CD4-positive, alpha-beta memory T cell (primary cell): ENCODE measurements at places on chromosomes 6 and 20. TPM values are rescaled to one million over a fixed set of nuclear protein-coding genes. Genes with fewer than 3 reads are reported as not detected.

PPIL6 gene
- 0.52 TPM for total RNA-seq

KCNK16 gene
- not detected for total RNA-seq

PROKR2 gene
- total RNA-seq = not detected

ADGB gene
- not detected for total RNA-seq

- H3K36me3 ChIP-seq = no peaks in the 10 kb centered on the region
- H3K27me3 ChIP-seq = no peaks in the 10 kb centered on the region
- no peak overlapping the region for H3K27ac ChIP-seq
- no peaks in the 10 kb centered on the region for H3K4me1 ChIP-seq
These were observed 248.0 kb downstream of the CDH26 start for GRCh38 chr20:60206259-60206658.

DNA sequence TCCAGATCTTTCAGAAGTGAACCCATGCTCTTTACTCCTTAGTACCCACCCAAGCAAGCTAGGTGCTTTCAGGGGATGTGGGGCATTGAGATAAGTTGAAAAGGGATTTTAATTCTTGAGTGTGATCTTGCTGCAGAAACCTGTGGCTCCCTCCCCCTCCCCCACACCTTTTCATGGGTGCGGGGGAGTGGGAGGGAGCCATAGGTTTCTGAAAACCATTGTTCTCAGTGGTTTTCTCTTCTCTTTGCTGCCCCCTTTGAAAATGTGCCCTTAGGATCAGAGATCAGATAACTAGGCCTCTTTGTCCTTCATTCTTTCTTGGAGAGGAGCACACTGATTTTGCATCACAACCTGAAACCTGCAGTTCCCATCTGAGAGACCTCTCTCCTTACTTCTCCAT lies 2.4 kb downstream of the PCSK2 start:
- H3K27me3 ChIP-seq = peaks cover 4% of the 10 kb centered on the region
- no peaks in the 10 kb centered on the region for H3K36me3 ChIP-seq
- H3K27ac ChIP-seq = no peak overlapping the region
- DNase-seq = no peak
- no peak overlapping the region for H3K4me3 ChIP-seq

DNA sequence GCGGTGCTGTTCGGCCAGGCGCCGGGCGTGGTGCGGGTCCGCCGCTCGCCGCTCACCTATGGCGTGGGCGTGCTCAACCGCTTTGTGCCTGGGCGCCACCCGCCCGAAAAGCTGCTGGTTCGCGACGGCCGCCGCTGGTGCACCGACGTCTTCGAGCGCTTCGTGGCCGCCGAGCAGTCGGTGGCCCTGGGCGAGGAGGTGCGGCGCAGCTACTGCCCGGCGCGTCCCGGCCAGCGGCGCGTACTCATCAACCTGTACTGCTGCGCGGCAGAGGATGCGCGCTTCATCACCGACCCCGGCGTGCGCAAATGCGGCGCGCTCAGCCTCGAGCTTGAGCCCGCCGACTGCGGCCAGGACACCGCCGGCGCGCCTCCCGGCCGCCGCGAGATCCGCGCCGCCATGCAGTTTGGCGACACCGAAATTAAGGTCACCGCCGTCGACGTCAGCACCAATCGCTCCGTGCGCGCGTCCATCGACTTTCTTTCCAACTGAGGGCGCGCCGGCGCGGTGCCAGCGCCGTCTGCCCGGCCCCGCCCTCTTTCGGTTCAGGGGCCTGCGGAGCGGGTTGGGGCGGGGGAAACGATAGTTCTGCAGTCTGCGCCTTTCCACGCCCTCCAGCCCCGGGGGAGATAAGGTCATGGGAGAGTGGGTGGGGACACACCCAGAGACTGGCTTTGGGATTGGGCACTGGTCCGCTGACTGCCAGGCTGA lies 15.7 kb downstream of the ADISSP start:
- peak; percentile 34 for DNase-seq
- H3K36me3 ChIP-seq = no peaks in the 10 kb centered on the region
- H3K4me3 ChIP-seq = peak overlapping the region; percentile 23
- H3K27ac ChIP-seq = no peak overlapping the region

DNA sequence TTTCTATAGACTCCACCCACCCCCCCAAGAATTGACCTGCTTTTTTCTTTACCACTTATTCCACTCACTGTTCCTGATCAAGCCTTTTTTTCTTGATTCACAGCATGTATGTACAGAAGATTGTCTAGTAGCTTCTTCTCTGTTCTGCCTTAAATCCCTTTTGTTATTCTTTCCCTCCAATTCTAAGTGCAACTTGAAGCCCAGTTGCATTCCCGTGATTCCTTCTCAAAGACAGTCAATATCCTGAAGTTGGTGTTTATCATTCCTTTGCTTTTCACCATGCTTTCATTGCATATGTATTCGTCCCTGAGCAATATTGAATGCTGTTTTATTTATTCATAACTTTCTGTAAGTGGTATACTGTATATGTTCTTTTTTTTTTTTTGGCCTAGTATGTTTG lies 21.0 kb downstream of the XRN2 start:
- no peak overlapping the region for H3K27ac ChIP-seq
- no peaks in the 10 kb centered on the region for H3K27me3 ChIP-seq
- H3K4me1 ChIP-seq = peaks cover 47% of the 10 kb centered on the region
- peaks cover 12% of the 10 kb centered on the region for H3K36me3 ChIP-seq
- no peak for DNase-seq

DNA sequence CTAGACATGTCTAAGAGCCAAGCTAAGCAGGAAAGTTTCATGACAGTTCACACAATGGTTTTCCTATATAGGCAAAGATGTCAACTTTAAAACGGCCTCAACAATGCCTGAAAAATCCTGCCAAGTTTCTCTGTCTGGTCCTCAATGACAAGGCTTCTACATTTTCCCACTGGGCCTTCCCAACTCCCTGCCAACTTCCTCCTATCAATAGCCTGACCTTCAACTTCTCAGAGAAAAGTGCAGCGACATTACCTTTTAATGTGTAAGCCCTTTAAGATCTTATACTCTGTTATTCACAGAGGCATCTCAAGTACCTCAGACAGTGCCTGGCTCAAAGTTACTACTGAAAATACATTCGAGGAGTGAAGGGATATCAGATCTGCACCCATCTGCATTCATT lies 56.2 kb upstream of the BTBD3 start:
- no peaks in the 10 kb centered on the region for H3K36me3 ChIP-seq
- no peak overlapping the region for H3K4me3 ChIP-seq
- H3K27me3 ChIP-seq = no peaks in the 10 kb centered on the region
- no peaks in the 10 kb centered on the region for H3K4me1 ChIP-seq

GRCh38 chr6:41650120-41650519 lies 11.9 kb downstream of the MDFI start:
- no peak overlapping the region for H3K4me3 ChIP-seq
- no peaks in the 10 kb centered on the region for H3K27me3 ChIP-seq
- no peak for DNase-seq

DNA sequence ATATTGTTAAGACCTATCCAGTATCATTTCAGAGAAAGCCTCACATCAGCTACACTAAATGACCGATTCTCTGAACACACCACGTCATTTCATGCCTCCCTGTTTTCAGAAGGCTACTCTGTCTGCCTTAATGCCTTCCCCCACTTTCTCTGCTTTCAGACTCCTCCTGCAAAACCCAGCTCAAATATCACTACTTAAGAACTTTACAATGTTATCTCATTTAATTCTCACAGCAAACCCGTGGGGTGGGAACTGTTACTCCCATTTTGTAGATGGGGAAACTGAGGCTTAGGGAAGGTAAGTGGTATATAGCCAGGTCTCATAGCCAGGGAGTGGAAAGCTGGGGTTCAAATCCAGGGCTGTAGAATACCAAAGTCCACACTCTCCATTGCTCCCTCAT lies 2.8 kb downstream of the CYP24A1 start:
- H3K4me1 ChIP-seq = peaks cover 19% of the 10 kb centered on the region
- peaks cover 41% of the 10 kb centered on the region for H3K27me3 ChIP-seq
- no peaks in the 10 kb centered on the region for H3K36me3 ChIP-seq

- H3K4me3 ChIP-seq = no peak overlapping the region
- no peaks in the 10 kb centered on the region for H3K4me1 ChIP-seq
- H3K36me3 ChIP-seq = no peaks in the 10 kb centered on the region
- no peaks in the 10 kb centered on the region for H3K27me3 ChIP-seq
These were observed 109.5 kb downstream of the KIF13A start for GRCh38 chr6:17877895-17878440.

GRCh38 chr20:3307725-3308124 lies 68.7 kb upstream of the SLC4A11 start:
- H3K4me1 ChIP-seq = no peaks in the 10 kb centered on the region
- no peaks in the 10 kb centered on the region for H3K27me3 ChIP-seq
